ENCODE measurements at places on chromosomes 6 and 20.

DNA sequence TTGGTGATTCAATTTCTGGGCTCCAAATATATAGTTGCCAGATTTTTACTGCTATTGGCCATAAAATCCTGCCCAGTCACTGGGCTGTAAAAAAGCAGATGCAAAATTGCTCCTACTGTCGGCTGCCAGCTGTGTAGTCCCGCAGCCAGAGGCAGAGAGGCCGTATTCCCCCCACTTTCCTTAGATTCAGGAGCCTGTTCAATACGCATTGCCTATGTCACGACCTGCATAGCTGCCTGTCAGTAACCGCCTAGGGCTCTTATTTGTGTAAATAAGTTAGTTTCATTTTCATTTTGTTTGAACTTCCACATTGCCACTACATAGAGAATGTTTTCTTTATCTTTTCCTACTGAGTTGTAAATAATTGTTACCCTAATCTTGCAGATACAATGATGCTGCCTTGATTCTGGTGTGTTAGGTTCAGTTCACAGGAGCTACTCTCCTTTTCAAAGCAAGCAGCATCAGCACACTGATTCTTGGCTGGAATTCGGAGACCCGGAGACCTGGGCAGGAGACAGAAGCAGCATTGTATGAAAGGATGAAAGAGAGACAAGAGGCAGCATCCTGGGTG is 46.0 kb upstream of the UST start:
- no peak for DNase-seq

DNA sequence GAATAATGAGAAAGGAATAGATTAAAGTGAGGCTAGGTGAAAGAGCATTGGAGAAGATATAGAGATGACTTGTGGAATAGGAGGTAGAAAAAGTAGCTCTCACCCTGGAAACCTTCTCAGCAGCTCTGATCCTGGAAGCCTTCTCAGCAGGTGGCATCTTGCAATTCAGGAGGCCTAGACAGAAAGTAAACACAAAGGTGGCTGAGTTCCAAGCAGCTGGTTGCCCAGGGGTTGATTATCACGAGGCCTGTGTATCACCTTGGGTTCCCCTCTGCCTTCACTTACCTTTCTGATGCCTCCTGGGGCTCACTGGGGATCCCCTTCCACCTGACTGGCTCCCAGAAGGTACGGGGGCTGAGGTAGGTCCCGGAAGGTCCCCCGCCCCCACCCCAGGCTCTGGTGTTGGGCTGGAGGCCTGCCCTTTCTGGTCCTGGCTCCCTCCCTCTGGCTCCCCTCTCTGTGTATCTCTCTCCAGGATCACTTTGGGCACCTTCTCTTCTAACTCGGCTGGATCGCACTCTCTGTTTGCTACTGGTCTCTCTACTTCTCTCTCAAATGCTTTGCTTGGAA is 9.7 kb downstream of the MDC1 start:
- DNase-seq: no peak

DNA sequence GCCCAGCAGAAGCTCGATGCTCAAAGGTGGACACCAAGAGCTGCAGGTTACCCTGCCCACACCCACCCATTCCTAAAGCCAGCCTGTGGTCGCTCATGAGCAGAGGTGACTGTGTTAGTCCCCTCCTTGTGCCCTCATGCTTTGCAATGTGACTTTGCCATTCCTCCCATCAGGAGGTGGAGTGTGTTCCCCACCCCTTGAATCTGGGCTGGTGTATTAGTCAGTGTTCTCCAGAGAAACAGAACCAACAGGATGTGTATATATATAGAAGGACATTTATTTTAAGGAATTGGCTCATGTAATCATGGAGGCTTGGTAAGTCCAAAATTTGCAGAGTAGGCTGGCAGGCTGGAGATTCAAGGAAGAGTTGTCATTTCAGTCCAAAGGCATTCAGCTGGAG is 54.4 kb upstream of the RNF24 start:
- DNase-seq: no peak

DNA sequence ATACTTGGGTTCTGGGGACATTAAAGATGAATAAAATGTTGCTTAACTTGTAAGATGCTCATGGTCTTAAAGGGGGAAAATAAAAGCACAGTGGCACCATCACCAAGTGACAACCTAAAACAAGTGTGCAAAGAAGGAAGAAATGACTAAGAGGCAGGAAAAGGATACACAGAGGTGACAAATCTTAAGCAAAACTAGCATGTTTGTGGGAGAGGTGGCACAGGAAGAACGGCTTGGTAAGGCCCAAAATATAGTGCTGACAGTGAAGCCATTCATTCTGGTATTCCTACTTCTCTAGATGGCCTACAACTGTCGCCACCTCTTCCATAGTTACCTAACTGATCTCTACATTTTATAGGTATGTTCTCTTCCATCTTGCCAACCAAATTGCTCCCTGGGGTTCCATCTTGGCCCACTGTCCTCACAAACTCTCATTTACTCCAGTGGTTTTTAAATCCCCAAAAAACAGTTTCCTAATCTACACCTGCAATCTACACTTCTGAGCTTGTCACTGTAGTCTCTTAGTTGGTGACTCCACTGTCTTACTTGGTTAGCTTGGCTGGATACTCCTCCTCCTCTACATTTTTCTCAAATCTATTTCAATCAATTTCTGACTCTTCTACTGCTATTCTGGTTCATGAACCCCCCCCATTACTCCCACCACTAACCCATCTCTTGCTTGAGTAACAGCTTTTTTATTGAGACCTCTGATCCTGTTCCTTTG is 33.5 kb downstream of the FAM8A1 start:
- DNase-seq: no peak

GRCh38 chr6:42095776-42096541 is 45.6 kb downstream of the TAF8 start:
- no peak for DNase-seq

Data from activated T-cell treated with anti-CD3 and anti-CD28 coated beads, Interleukin-2, amount 50 U/mL, for 1 hour (primary cell).